ENCODE measurements at places on chromosomes 11 and 22.
A peak's percentile ranks its signal among the peaks of the same experiment; 100 is the strongest.

DNA sequence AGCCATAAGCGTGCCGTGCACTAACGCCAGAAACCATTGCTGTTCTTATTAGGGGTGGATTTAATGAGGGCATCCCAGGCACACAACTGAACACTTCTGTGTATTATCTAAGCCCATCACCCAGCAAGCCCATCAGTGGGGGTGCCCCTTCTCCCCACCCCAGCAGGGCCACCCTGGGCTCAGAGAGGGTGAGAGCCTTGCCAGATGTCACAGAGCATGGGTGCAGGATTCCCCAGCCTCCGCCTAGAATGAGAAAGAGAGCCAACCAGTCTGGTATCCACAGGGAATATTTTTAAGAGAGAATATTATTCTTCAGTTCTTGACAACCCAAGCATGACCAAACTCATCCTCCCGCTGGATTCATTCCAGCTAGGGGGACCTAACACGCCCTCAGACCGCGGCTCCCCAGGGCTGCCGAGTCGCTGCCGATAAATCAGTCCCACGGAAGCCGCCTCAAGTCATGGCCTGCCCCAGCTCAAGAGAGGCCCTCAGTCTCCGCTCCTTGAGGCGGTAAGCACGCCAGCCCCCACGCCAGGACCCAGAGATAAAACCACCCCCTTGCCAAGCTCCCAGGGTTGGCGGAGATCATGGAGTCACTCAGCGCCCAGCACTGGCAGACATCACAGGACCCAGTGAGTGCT, 47.2 kb downstream of the MN1 start:
- DNase-seq, result no peak

DNA sequence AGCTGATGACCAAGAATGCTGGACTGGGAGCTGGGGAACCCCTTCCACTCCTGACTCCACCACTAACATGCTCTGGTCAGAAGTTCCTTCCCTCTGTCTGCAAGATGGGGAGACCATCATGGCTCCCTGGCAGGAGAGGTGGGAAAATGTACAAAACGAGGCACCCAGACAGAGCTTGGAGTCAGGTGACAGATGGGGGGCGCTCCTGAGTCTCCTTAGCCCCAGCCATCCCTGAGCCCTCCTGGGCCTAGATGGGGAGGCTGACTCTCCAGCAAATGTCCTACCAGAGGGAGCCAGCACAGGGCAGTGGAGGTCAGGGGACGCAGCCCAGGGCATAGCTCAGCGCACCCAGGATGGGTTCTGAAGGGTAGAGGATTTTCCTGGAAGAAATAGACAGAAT, 20.0 kb downstream of the KCNJ4 start:
- no peak for DNase-seq

DNA sequence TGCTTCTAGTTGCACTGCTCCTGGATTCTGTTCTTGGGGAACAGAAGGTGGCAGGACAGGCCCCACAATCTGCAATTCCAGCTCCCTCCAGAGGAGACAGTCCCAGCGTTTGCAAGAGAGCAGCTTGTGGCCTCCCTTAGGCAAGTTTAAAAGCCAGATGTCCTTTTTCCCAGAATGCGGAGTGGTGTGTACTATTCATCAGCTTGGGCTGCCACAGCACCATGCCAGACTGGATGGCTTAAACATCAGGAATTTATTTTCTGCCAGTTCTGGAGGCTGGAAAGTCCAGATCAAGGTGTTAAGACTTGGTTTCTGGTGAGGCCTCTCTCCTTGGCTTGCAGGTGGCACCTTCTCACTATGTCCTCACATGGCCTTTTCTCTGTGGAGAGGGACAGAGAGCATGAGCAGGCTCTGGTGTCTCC, 11.7 kb downstream of the MIAT start:
- no peak for DNase-seq

GRCh38 chr11:94883878-94884277, 89.5 kb downstream of the CWC15 start:
- no peak for DNase-seq

DNA sequence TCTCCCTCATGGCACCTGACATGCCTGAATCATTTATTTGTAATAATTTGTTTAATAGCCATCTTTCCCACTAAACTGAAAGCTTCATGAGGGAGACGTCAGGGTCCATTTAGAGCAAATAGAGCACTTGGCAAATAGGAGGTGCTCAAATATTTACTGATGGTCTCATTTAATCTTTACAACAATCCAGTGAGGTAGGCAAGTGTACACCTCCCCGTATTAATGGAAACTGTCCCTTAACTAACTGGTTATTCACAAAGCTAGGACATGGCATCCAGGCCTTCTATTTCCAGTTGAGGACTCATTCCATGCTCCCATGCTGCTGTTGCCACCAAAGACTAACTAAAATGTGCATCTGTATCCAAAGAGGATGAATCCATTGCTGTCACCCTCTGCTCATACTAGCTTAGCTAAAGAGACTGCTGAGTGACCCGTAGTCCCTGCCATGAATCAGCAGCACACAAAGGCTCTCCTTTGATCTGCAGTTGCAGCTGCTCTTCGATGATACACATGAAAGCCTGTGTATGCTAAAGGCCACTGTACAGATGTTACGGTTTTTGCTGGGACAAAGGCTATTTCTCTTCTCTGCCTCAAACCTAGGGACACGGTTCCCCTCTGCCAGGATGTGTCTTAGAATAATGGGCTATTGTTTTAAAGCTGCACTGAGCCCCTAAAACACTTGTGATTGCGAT, 82.6 kb downstream of the RAB30 start:
- DNase-seq, result no peak

GRCh38 chr11:7905961-7906429, 25.1 kb downstream of the OR10A6 start:
- DNase-seq, result no peak

GRCh38 chr22:48954781-48955311, 872.8 kb downstream of the BRD1 start:
- DNase-seq, result no peak

- no peak for DNase-seq
Observed at GRCh38 chr11:111173221-111173620, 72.3 kb upstream of the POU2AF2 start.

- DNase-seq, result no peak
Observed at GRCh38 chr11:93729129-93729616, 12.1 kb downstream of the TAF1D start.

- DNase-seq, result no peak
Observed at GRCh38 chr22:29647954-29648737, 44.7 kb downstream of the NF2 start.

DNA sequence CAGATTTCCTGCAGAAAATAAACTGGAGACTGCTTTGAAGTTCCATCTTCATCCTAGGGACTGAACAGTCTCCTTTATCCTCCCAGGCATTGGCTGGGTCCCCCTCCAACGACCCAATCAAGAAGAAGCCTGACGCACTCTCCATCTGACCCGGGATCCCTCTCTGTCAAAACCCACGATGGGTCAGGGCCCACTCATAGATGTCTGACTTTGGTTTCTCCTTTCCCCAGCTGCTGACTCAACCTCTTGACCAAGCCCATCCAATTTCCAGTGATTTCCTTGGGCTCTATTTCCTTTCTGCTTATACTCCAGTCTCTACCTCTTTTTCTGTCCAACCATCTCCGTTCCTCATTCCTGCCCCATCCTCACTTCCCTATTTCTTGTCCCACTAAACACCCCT, 189.7 kb downstream of the MIAT start:
- no peak for DNase-seq

- peak; percentile 35 for DNase-seq
Observed at GRCh38 chr11:295351-296170, 3.8 kb downstream of the IFITM5 start.

GRCh38 chr22:42078469-42079318, 806 bp upstream of the SMDT1 start:
- no peak for DNase-seq

GRCh38 chr11:45852018-45852711, 4.9 kb downstream of the CRY2 start:
- DNase-seq, result no peak

- DNase-seq, result no peak
Observed at GRCh38 chr11:62435846-62436660, 17.2 kb downstream of the SCGB1A1 start.

- DNase-seq, result no peak
Observed at GRCh38 chr22:31045900-31046538, 35.1 kb upstream of the SMTN start.

DNA sequence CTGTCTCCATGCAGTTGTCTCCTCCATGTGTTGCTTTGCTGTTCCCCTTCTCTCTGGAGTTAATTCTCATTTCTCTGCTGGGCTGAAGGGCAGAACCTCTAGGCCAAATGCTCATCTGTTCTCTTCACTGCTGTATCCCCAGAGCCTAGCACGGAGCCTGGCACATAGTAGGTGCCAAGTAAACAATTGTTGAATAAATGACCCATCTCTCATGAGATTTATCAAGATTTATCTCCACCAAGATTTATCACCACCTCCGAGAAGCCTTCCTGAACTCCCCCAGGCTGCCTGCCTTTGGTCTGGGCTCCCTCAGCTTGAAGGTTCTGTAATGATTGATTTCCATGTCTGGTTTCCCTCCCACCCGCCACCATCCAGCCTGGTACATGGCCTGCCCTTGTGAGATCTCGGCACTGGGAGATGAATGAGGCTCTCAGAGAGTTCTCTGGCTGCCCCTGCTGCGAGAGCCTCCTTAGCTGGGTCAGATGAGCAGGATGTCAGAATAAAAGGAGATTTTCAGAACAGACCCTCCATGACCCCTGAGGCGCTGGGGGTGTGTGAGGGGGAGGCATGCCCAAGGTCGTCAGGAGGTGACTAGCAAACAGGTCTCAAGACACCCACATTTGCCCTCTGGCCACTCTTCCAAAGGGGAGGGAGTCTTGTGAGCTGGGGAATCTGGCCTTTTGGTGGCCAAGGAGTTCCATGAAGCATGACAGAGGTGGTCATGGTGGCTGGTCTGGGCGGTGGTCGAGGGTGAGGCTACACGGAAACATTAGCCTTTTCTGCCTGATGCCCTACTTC, 2.4 kb upstream of the GDPD5 start:
- DNase-seq, result no peak

- no peak for DNase-seq
Observed at GRCh38 chr11:18005376-18006129, 7.3 kb downstream of the SERGEF start.

- DNase-seq, result no peak
Observed at GRCh38 chr11:68199295-68199987, 13.7 kb downstream of the KMT5B start.

DNA sequence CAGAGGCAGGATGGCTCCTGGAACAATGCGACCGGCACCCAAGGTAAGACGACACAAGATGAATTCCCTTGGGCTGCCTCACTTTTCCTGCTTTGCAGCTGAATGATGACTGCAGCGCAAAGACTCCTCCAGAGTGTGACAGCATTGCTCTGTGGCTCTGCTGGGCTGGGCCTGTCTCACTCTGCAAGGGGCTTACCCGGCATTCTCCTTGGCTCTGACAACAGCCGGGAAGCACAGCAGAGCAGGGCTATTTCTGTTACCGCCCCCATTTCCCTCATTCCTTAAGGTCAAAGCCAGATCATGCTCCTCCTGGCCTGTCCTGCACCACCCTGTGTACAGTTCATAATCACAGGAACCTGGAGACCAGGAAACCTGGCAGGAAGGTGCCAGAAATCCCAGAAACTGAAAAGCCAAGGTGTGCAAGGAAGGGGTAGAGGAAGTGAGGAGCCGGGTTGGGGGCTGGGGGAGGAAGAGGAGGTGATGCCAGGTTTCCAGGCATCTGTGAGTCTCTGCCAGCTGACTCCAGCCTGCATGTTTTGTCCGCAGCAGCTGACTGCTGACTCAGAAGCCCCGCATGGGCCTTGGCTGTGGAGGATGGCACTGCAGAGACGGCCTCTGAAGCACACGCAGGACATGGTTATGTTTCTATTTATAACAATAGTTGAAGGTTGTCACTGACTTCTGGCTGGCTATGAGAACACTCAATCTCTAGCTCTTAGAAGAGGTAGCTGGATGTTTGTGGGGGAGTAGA, 113.6 kb downstream of the MICAL3 start:
- no peak for DNase-seq

GRCh38 chr22:27129266-27129665, 471.9 kb downstream of the MIAT start:
- DNase-seq, result no peak

DNA sequence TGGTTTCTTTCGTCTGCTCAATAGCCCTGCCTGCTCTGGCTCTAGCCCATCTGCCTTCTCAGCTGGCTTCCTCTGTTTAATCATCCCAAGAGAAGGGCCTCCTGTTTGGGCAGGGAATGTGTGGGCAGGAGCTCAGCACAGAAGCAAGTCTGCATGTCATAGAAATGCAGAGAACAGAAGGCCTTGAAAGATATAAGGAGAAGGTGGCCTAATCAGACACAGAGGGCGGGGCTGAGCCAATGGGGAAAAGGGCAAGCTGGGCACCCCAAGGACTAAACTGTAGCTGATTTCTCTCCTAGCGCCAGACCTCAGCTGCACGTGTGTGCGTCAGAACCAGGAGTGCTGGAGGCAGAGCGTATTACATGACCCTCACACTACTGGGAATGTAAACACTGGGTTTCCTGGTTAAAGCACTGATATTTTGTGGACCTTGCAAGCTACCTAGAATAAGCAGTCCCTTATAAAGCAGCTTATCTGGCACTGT, 7.6 kb upstream of the CCKBR start:
- no peak for DNase-seq

DNA sequence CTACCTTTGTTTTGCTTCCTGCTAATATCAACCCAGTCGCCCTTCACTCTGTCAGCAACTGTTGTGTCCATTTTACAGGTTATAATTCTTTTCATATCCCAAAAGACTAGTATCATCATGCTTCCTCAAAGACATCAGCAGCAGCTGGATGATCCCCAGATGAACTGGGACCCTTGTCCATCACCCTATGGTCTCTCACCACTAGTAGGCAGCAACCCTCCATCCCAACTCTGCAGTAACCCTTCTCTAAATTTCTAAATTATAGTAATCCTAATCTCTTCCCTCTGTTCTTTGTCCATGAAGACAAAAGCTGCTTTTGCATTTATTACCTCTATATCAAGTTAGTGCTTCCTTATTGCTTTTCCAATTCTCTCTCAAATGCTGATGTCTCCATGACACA, 1025.8 kb downstream of the FAM181B start:
- no peak for DNase-seq

- no peak for DNase-seq
Observed at GRCh38 chr11:117090111-117090706, 8.0 kb downstream of the SIK3 start.

DNA sequence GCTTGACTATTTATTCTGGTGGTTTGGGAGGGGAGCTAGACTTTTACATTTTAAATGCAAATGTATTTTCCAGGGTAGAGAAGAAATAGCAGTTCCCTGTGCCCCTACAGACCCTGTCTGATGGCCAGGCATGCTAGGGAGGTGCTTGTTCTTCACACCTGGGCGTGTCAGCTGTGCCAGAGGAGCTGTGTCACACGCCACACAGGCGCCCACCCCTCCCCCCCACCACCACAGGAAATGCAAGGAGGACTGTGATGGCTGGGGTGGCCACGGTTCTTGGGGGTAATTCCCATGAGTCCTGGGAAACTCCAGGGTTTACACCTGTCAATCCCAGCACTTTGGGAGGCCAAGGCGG, 82.2 kb downstream of the FLI1 start:
- peak; percentile 35 for DNase-seq

DNA sequence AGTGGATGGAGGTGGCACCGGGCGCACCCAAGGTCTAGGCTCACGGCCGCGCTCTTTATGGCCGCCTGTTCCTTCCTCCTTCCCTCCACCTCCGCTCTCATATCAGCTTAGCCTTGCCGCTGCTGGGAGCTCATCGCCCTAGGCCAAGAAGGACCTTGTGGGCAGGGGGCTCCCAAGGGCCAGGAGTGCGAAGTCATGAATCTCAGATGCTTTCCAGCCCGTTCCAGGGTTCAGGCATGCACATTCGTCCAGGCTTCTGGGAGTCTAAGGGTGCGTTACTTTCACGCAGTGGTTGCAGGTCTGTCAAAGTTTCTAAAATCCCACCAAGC, 4.1 kb upstream of the GALR3 start:
- no peak for DNase-seq

Data from activated T-cell treated with anti-CD3 and anti-CD28 coated beads, Interleukin-2, amount 50 U/mL, for 1 hour (primary cell).